Stimulated activated CD8-positive, alpha-beta memory T cell treated with anti-CD3 and anti-CD28 coated beads, Interleukin-7, amount 100 ng/mL, for 1 hour (primary cell): ENCODE measurements at places on chromosomes 11 and 22.

GRCh38 chr11:17927681-17928343 lies 85.0 kb downstream of the SERGEF start:
- no peak for DNase-seq

GRCh38 chr22:46071451-46072109 lies 78.7 kb upstream of the PPARA start:
- no peak for DNase-seq

DNA sequence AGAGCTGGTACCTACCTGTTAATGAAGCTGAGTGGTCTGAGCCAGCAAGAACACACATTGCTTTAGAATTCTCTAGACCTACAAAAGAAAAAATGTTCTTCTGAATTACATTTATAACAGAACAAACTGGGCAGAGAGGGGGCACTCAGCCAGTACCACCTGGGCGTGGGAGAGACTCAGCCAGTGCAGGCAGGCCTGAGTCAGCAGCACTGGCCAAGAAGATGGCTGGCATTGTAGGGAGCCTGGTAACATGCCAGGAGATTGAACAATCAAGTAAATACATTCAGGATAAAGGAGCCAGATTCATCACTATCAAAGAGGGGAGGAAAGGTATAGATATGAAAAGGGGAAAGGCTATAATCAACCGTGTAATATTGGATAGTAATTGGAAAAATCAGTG lies 19.9 kb downstream of the SERGEF start:
- DNase-seq: no peak

DNA sequence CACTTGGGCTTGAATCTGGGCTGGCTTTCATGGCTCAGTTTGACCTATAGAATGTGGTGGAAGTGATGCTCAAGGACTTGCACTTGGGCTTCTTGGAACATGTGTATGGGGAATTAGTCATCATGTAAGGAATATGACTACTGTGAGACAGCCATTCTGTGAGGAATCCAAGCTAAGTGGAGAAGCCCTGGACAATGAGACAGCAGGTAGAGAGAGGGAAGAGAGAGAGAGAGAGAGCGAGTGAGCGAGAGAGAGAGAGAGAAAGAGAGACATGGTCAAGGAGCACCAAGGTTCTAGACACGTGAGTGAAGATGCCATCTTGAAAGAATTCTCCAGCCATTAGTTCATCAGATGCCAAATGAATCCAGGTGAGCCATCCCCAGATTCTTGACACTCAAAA lies 261.6 kb upstream of the SORL1-AS1 start:
- no peak for DNase-seq

DNA sequence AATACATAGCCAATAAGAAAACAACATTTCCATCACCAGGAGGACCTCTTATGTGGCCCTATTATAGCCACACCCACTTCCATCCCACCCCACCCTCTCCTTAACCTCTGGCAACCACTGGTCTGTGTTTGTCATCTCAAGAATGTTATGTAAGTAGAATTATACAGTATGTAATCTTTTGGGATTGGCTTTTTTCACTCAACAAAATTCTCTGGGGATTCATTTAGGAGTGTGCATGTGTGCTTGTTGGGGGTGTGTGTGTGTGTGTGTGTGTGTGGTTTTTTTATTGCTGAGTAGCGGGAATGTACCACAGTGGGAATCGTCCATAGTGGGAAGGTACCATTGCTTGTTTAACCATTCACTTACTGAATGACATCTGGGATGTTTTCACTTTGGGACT lies 5.2 kb downstream of the KCNJ5 start:
- DNase-seq: no peak

GRCh38 chr22:26748845-26749244 lies 91.5 kb downstream of the MIAT start:
- no peak for DNase-seq

GRCh38 chr22:45696227-45696626 lies 24.6 kb downstream of the ATXN10 start:
- DNase-seq: no peak

- no peak for DNase-seq
These were observed 57.2 kb downstream of the NAV2 start for GRCh38 chr11:19769820-19770219.

GRCh38 chr11:65592858-65593517 lies 2.6 kb downstream of the KCNK7 start:
- DNase-seq: no peak

DNA sequence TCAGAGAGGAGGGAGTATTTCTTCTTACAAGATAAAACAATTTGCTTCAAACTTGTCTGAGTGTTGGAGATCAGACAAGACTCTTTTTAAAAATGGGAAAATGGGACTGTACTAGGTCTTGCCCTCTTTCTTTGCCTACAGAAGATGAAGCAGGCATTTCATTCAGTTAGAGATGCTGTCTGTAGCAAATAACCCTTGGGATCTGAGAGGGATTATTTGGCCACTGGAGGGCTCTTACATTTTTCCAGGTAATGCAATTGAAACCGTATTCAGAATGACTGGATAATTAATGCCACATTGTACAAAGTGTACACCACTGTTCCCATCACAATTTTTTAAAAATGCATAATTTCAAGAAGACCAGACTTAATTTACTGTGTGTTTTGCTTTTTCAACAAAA lies 258.5 kb upstream of the KIRREL3 start:
- no peak for DNase-seq

- DNase-seq: no peak
These were observed 11.4 kb downstream of the ALDH3B2 start for GRCh38 chr11:67662835-67663531.

GRCh38 chr22:46187862-46188261 lies 37.5 kb downstream of the PPARA start:
- DNase-seq: no peak

GRCh38 chr11:46671958-46672315 lies 28.5 kb downstream of the ARHGAP1 start:
- no peak for DNase-seq

GRCh38 chr22:18110954-18111758 lies 547 bp downstream of the TUBA8 start:
- no peak for DNase-seq

GRCh38 chr11:696955-697491 lies 1.4 kb downstream of the TMEM80 start:
- no peak for DNase-seq
